Right cardiac atrium (tissue), 5 donors: ENCODE measurements at places on chromosomes 1 and 21. TPM values are rescaled to one million over a fixed set of nuclear protein-coding genes. Genes with fewer than 3 reads are reported as not detected.

- no peak for DNase-seq
Observed at GRCh38 chr1:220060876-220061275, 14.6 kb upstream of the EPRS1 start.

HES2 gene
- total RNA-seq: not detected

TLR5 gene
- total RNA-seq: 2.0 TPM

GRCh38 chr1:36109041-36109679 is 15.9 kb downstream of the COL8A2 start:
- DNase-seq: no peak

SPOCD1 gene
- 0.25 TPM for total RNA-seq

DNA sequence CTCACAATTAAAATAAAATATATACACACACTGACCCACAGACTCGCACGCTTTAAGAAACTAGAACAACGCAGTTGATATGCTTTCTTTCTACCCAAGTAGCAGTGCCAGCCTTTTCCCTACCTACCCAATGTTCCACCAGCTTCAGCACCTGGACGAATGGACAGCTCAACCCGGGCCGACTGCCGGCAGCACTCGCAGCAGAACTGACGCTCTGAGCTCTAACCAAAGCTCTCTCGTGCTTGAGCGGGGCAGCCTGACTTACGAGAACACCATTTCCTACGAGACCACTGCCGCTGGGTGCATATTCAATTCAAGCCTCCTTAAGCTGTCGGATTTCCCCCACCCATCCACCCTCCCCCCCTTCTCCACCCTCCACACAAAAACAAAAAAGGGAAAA is 127.4 kb upstream of the DPYD start:
- DNase-seq: peak; percentile 91

SGIP1 gene
- total RNA-seq: 5.0 TPM

- no peak for DNase-seq
Observed at GRCh38 chr21:14870853-14871149, 194.0 kb downstream of the NRIP1 start.
